Mesothelial cell of epicardium (in vitro differentiated cells): ENCODE measurements at places on chromosomes 3 and 15.
A peak's percentile ranks its signal among the peaks of the same experiment; 100 is the strongest.

DNA sequence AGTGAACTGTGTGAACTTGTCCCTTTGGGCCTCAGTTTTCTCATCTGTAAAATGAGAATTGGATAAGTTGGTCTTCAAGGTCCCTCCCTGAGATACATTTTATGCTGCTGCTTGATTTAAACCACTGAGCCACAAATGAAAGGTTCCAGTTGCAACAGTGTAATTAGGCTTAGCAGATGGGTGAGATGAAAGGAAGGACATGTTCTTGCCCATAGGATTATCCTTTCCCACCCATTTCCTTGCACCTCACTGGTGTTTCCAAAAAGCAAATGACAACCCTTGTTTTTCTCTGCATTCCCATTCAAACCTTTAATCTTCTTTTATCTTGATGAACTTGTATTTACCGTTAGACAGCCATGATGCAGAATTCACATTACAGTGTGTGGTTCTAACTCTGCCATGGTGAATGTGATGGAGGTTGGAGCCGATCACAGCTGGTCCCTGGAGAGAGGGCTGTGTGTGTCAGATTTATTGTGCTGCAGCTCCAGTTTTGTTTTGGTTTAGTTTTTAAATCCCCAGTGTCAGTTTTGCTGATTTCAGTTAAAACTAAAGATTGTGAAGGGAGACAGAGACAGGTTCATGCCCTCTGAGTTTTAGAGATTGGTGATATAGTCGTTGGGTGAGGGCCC lies 44.0 kb downstream of the MAP2K1 start:
- no peak for DNase-seq

GRCh38 chr15:67156426-67156825 lies 91.0 kb downstream of the SMAD3 start:
- DNase-seq = no peak

GRCh38 chr15:38620851-38621594 lies 56.4 kb upstream of the RASGRP1 start:
- no peak for DNase-seq

GRCh38 chr15:32717426-32718226 lies at the start of gene GREM1:
TSS of gene GREM1 (plus strand) at chr15:32718004. CDS start at chr15:32730691, 12,687 bp downstream.
- DNase-seq = peak; percentile 30

DNA sequence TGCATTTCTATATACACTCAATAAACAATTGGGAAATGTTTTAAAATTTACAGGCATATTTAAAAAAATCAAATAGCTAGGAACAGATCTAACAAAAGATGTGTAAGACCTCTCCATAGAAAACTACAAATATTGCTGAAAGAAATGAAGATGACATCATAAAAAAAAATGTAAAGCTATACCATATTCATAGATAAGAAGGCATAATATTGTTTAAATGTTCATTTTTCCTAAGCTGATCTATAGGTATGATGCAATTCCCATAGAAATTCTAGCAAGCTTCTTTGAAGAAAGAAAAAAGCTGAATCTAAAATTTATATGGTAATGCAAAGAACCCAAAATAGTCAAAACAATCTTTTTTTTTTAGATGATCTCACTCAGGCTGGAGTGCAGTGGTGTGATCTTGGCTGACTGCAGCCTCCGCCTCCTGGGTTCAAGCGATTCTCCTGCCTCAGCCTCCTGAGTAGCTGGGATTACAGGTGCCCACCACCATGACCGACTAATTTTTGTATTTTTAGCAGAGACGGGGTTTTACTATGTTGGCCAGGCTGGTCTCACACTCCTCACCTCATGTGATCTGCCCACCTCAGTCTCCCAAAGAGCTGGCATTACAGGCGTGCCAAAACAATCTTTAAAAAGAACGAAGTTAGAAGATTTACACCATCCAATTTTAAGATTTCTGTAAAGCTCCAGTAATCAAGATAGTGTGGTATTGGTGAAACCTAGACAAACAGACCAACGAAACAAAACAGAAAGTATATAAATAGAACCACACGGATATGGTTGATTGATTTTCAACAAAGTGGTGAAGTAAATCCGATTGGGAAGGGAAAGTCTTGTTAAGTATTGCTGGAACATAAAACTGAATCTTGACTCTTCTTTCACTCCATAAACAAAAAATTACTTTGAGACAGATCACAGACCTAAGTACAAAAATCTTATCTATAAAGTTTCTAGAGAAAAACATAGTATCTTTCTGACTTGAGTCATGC lies 6.3 kb upstream of the BHLHE40 start:
- no peak for DNase-seq

DNA sequence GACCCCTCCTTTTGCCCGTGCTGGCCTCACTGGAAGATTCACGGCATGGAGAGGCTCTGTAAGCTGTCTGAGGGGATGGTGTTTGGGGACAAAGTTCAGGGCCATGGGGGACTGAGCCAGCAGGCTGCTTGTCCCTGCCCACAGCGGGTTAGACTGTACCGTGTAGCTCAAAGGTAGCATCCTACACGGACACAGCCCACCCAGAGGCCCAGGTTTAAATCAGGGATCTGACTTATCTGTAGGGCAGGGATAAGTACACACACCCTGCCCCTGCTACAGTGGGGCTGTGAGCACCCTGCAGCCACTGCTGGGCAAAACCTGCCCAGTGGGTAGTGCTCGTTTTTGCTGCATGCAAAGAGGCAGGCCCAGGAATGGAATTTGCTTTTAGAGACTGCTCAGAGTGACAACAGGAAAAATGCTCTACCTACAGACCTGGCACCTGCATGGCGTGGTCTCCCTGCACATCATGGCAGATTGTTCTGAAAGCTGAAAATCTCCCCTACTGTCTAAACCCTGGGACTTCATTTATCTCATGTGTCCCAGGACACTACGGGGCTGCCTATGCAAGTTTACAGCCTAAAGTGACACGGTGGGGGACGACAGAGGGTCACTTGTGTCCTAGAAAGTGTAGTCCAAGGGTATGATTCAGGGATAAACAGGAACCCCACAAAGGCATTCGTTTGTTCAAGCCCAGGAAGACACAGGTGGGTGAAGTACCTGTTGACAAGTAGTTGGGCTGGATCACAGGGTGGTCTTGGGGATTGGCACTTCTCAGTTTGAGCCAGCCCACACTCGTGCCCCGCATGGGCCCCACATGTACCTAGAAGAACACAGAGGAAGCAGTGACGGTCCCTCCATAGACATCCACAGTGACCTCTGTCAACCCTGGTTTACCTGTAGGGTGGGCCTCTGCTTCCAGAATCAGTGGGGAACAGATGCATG lies 27.7 kb downstream of the CHDH start:
- no peak for DNase-seq

DNA sequence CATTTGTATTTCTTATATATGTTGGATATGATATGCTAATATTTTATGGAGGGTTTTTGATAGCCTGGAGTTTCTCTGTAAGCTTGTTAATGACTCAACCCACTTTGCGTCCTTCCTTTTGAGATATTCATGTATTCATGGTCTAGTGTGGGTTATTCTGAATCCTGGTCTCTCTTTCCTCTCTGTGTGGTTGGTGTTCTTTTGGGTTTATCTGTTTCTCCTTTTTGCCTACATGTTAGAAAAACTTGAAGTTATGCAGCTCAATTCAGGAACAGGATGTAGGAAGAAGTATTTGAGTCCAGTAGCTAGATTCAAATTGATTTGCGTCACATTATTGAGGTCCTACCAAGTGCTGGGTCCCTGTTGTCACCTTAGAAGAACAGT lies 28.1 kb downstream of the CMTM7 start:
- no peak for DNase-seq

GRCh38 chr15:60681353-60681752 lies 202.4 kb upstream of the ICE2 start:
- DNase-seq = no peak

DNA sequence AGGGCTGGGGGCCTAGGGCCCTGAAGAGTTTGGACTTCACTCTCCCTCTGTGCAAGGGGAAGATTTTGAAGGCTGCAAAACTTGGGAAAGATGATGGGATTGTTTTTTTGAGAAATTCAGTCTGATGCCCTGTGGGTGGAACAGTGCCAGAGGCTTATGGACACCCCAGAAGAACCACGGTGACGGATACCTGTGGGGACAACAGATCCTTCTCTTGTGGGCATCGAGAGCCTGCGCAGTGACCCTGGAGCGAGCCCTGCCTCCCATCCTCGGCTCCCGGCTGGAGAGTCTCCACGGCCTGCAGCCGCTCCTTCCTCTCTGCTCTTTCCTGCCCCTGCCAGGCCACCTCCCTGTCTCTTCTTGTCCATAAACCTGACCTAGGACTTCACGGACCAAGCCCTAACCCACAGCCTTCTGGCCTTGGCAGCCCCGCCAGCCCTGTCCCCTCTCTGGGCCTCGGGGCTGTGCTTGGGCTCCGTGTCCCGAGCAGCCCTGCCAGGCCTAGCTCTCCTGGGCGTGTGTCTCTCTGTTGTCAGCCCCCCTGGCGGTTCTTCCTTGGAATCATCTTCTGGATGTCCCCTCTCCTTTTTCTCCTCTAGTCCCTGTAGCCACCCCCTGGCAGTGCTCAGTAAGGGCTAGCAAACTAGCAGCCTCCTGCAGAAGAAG lies 98.4 kb downstream of the VGLL4 start:
- DNase-seq = no peak
